ENCODE measurements at places on chromosomes 12 and 14.

GRCh38 chr12:64621257-64621942, 11.1 kb downstream of the RASSF3 start:
- H3K27ac ChIP-seq: no peak overlapping the region
- no peaks in the 10 kb centered on the region for H3K27me3 ChIP-seq
- H3K4me1 ChIP-seq: peaks cover 3% of the 10 kb centered on the region
- no peaks in the 10 kb centered on the region for H3K36me3 ChIP-seq

GRCh38 chr12:53975479-53976152, 862 bp upstream of the HOTAIR start:
- no peak overlapping the region for H3K27ac ChIP-seq
- H3K4me1 ChIP-seq: peaks cover 10% of the 10 kb centered on the region
- no peak for DNase-seq
- no peak overlapping the region for H3K4me3 ChIP-seq

DNA sequence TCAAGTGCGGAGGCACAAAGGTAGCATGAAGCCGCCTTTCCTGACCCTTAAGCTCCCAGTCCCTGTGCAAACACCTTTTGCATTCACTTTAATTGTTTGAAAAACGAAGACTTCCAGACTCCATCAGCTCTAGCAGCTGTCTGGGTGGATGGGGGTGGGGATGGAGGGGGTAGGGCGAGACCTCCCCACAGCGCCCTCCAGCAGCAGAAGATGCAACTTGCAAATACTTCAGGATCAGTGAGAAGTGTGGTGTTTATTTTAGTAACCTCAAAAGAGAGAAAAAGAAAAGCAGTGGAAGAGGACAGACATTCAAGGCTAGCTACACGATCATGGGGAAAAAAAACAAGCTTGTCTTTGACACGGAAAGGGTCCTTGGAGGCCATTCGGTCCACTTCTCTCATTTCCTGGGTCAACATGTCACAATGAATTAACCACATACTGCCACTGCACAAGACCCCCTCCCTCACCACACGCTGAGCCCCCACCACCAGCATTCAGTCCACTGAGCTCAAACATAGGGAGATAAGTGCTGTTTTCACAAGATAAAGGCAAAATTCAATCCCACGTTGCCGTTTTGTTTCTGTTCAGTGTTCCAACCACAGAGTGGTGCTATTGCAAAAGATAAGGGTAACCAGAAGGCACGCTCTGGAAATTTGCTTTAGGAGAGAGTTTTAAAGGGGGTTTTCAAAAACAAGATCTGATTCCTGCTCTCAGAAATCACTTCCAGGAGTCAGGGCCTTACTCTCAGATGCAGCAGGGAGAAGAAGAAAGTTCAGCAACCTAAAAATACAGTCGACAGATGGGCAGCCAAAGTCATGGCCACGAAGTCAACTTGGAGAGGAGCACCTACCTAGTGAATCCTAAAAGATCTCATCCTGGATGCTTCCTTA, 3.3 kb upstream of the NTF3 start:
- DNase-seq: no peak
- peaks cover 61% of the 10 kb centered on the region for H3K27me3 ChIP-seq
- H3K27ac ChIP-seq: no peak overlapping the region
- no peak overlapping the region for H3K4me3 ChIP-seq
- no peaks in the 10 kb centered on the region for H3K36me3 ChIP-seq

GRCh38 chr14:69845787-69846186, 33.4 kb upstream of the SMOC1 start:
- DNase-seq: no peak
- H3K4me3 ChIP-seq: no peak overlapping the region
- H3K27ac ChIP-seq: no peak overlapping the region

- H3K4me1 ChIP-seq: no peaks in the 10 kb centered on the region
- H3K27me3 ChIP-seq: peaks cover 28% of the 10 kb centered on the region
- no peak overlapping the region for H3K27ac ChIP-seq
- no peak overlapping the region for H3K4me3 ChIP-seq
These were observed 170.1 kb upstream of the RTL1 start for GRCh38 chr14:101073598-101073965.

GRCh38 chr12:92107094-92107493, 38.6 kb downstream of the BTG1 start:
- DNase-seq: no peak
- H3K36me3 ChIP-seq: no peaks in the 10 kb centered on the region

- no peak for DNase-seq
- no peak overlapping the region for H3K27ac ChIP-seq
- H3K4me1 ChIP-seq: no peaks in the 10 kb centered on the region
These were observed 17.0 kb downstream of the TBK1 start for GRCh38 chr12:64468966-64469365.

DNA sequence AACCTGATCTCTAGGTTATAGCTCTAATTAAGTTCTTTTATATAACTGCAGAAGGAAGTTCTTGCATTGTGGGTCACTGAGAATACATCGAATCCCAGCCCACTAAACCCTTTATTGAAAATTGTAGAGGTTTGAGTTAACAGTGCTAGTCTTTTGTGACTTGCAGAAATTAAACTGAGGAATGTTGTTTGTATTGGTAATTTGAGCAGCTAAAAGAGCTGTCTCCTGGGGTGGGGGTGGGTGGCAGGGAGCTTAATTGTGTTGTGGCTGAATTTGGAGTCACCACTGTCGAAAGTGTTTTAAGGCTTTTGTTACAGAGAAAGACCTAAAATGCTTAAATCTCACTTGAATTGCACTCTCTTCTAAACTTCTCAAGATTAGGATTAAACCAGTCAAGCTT, 3.2 kb upstream of the COX8C start:
- no peaks in the 10 kb centered on the region for H3K27me3 ChIP-seq
- no peaks in the 10 kb centered on the region for H3K36me3 ChIP-seq
- peaks cover 8% of the 10 kb centered on the region for H3K4me1 ChIP-seq
- DNase-seq: no peak
- no peak overlapping the region for H3K27ac ChIP-seq

DNA sequence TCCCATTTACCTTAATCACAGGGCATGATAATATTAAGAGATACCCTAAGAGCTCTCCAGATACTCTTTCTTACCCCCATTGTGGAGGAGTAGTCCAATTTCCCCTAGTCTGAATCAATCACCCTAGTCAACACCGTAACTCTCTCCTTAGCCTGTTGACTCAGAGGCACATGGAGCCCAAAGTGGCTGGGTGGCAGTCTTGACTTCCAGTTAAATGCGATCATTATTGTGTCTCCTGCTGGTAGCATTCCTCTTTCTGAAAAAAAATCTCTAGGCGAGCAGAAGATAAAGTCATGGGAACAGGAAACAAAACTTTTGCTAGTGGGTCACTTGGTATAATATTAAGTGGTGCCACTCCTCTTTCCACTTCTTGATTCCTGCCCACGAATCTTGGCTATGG, 46.4 kb downstream of the EMP1 start:
- DNase-seq: no peak
- H3K27ac ChIP-seq: no peak overlapping the region
- H3K27me3 ChIP-seq: no peaks in the 10 kb centered on the region
- H3K4me1 ChIP-seq: no peaks in the 10 kb centered on the region
- H3K36me3 ChIP-seq: no peaks in the 10 kb centered on the region

DNA sequence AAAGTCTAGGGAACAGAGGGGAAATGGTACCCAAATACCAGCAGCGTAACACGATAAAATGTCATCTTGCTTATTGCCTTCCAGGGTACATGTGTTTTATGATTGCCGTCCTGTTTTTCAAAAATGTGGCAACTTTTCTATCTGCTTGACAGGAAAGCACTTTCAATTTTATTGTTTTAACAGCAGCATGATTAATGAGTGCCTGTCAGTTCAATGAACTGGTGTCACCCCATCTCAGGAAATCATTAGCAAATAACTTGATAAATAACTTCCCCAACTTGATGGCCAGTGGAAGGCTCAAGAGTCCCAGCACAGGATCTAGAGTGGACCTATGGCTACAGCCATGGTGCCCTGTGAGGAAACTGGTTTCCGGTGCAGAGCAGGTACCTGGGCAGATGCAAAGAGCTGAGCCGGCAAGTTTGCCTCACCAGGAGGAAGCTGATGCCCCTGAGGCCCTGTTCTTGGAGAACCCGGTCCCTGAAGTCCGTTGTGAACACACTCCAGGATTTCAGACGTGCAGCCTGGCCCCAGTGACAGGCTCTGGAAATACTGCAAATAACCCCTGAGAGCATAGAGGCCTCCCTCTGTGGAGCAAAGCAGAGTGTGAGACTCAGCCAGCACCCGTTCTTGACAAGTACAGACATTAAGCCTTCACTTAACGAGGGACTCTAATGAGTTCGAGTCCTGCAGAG, 173.5 kb upstream of the SFSWAP start:
- H3K27me3 ChIP-seq: no peaks in the 10 kb centered on the region
- no peak overlapping the region for H3K27ac ChIP-seq
- H3K4me3 ChIP-seq: no peak overlapping the region
- no peaks in the 10 kb centered on the region for H3K4me1 ChIP-seq

- DNase-seq: no peak
- H3K36me3 ChIP-seq: no peaks in the 10 kb centered on the region
- no peak overlapping the region for H3K4me3 ChIP-seq
These were observed 259.9 kb upstream of the MDGA2 start for GRCh38 chr14:47935332-47935731.

GRCh38 chr12:116498471-116498870, 60.7 kb upstream of the MAP1LC3B2 start:
- DNase-seq: no peak
- H3K4me3 ChIP-seq: no peak overlapping the region
- H3K27ac ChIP-seq: no peak overlapping the region
- no peaks in the 10 kb centered on the region for H3K4me1 ChIP-seq
- no peaks in the 10 kb centered on the region for H3K36me3 ChIP-seq
- peaks cover 4% of the 10 kb centered on the region for H3K27me3 ChIP-seq

- H3K36me3 ChIP-seq: no peaks in the 10 kb centered on the region
- no peak for DNase-seq
- H3K4me3 ChIP-seq: no peak overlapping the region
- no peak overlapping the region for H3K27ac ChIP-seq
- H3K4me1 ChIP-seq: no peaks in the 10 kb centered on the region
- H3K27me3 ChIP-seq: no peaks in the 10 kb centered on the region
These were observed 52.7 kb downstream of the FBRSL1 start for GRCh38 chr12:132542661-132543060.

GRCh38 chr12:3598896-3599860, 108.2 kb downstream of the PRMT8 start:
- H3K4me1 ChIP-seq: peaks cover 13% of the 10 kb centered on the region
- DNase-seq: no peak
- no peaks in the 10 kb centered on the region for H3K27me3 ChIP-seq
- H3K36me3 ChIP-seq: no peaks in the 10 kb centered on the region
- H3K4me3 ChIP-seq: no peak overlapping the region

DNA sequence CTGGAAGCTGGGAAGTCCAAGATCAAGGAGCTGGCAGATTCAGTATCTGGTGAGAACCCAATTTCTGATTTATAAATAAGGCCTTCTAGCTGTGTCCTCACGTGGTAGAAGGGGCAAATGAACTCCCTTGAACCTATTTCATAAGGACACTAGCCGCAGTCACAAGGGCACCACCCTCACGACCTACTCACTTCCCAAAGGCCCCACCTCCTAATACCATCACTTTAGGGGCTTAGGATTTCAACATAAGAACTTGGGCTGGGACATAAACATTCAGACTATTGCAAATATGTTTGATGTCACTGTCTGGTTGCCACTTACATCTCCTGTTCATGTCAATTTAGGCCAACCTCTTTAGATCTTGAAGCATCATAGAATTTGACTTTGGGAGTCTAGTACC, 10.8 kb upstream of the CNIH1 start:
- no peaks in the 10 kb centered on the region for H3K36me3 ChIP-seq
- H3K27ac ChIP-seq: no peak overlapping the region
- H3K27me3 ChIP-seq: no peaks in the 10 kb centered on the region
- H3K4me1 ChIP-seq: no peaks in the 10 kb centered on the region
- H3K4me3 ChIP-seq: no peak overlapping the region

GRCh38 chr12:25433024-25433423, 120.1 kb downstream of the LMNTD1 start:
- H3K4me3 ChIP-seq: no peak overlapping the region
- no peaks in the 10 kb centered on the region for H3K27me3 ChIP-seq
- H3K36me3 ChIP-seq: no peaks in the 10 kb centered on the region
- no peaks in the 10 kb centered on the region for H3K4me1 ChIP-seq
- no peak for DNase-seq
- H3K27ac ChIP-seq: no peak overlapping the region

DNA sequence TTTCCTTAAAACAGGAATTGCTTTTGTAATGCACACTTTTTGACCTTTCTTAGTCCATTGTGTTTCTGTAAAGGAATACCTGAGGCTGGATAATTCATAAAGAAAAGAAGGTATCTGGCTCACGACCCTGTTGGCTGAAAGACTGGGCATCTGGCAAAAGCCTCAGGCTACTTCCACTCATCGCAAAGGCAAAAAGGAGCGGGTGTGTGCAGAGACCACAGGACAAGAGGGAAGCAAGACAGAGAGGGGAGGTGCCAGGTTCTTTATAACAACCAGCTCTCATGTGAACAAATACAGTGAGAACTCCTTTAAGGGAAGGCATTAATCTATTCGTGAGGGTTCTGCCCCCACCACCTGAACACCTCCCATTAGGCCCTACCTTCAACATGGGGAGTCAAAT, 182.1 kb downstream of the C12orf50 start:
- H3K27ac ChIP-seq: no peak overlapping the region
- DNase-seq: no peak
- H3K27me3 ChIP-seq: no peaks in the 10 kb centered on the region
- no peaks in the 10 kb centered on the region for H3K36me3 ChIP-seq
- H3K4me1 ChIP-seq: no peaks in the 10 kb centered on the region
